Activated T-cell treated with anti-CD3 and anti-CD28 coated beads, Interleukin-2, amount 50 U/mL, for 4 hours (primary cell): ENCODE measurements at places on chromosomes 13 and 19.

DNA sequence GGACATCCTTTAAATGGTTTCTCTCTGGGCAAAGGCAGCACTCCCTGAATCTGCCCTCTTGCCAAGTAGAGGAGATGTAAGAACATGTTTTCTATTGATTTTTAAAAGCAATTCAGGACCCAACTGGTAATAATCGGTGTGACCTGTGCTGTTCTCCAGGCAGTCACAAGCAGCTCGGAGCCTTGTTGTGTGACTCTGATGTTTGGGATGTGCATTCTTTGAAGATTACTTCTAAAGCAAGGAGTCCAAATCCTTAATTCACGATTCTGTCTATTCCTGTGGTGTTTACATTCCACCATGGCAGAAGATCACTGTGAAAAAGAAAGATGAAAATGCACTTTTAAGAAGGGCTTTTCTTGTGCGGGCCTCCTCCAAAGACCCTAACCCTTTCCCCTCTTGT lies 122.3 kb upstream of the ZNF536 start:
- no peak for DNase-seq

GRCh38 chr19:11506967-11507366 lies 1.3 kb upstream of the ZNF653 start:
- DNase-seq: no peak

DNA sequence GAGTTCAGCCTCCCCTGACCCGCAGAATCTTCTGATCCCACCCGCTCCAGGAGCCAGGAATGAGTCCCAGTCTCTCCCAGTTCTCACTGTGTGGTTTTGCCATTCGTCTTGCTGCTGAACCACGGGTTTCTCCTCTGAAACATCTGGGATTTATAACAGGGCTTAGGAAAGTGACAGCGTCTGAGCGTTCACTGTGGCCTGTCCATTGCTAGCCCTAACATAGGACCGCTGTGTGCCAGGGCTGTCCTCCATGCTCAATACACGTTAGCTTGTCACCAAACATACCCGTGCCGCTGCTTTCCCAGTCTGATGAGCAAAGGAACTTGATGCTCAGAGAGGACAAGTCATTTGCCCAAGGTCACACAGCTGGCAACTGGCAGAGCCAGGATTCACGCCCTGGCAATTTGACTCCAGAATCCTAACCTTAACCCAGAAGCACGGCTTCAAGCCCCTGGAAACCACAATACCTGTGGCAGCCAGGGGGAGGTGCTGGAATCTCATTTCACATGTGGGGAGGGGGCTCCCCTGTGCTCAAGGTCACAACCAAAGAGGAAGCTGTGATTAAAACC lies 1.1 kb upstream of the APOE start:
- no peak for DNase-seq

DNA sequence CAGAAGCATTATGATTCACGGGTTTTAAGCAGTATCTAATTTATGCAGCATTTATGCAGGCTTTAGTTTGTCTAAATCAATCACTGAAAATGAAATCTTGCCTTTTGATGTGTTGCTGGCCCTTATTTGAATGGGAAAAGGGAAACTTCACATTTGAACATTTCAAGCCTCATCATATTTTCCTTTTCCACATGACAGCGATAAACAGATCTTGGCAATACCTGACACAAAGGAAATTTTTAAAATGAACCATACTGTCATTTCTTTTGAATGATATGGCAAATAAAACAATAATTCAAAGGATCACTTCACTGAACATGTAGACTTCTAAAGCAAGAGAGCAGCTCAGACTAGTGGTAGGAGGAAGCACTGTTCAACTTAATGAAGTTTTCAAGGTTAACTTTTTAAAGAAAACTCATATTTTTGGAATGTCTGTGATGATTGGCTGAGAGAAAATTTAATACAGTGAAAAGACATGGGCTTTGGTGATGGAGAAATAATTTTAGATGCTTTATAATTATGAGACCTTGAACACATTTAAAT lies 198.1 kb downstream of the OXGR1 start:
- DNase-seq: no peak

DNA sequence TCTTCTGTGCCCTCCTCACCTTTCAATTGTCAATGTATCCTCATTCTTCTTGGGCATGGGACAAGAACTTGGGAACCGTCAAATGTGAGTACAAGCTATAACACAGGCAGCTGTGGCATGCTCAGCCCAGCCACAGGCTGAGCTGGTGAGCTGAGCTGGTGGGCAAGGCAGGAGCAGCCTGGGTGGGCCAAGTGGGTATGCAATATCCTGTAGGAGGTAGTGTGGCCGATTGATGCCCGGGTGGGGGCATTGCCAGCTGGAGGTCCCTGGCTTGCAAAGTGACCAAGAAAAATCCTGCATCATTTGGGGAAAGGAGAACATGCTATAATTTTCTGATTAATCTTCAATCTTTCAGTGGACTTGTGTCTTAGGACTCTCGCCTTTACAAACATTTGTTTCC lies 507.2 kb upstream of the SLC10A2 start:
- no peak for DNase-seq

- DNase-seq: no peak
Observed at GRCh38 chr13:25168790-25169189, 3.3 kb downstream of the AMER2 start.

GRCh38 chr19:3253270-3253669 lies 28.8 kb downstream of the CELF5 start:
- DNase-seq: no peak

DNA sequence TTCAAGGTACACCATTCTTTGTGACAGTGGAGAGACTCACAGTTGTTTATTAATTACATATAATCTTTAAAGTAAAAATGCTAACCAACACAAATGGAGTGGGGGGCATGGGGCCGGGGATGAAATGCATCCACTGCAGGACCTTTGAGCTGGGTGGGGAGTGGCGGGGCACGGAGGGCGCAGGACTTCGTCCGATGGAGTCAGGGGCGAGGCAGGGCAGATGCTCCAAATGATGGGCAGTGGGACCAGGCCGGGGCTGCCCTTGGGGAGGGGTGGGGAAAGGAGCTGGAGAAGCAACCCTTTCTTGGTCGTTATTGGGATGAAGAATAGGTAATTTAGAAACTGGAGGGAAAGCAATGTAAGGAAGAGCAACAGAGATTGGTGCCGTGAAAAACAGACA lies 220.0 kb downstream of the TEX29 start:
- DNase-seq: no peak

GRCh38 chr13:40197049-40197448 lies 469.4 kb downstream of the FOXO1 start:
- no peak for DNase-seq

GRCh38 chr19:32450217-32450616 lies 44.6 kb downstream of the DPY19L3 start:
- no peak for DNase-seq

GRCh38 chr13:33119856-33120543 lies 103.8 kb downstream of the KL start:
- DNase-seq: no peak

DNA sequence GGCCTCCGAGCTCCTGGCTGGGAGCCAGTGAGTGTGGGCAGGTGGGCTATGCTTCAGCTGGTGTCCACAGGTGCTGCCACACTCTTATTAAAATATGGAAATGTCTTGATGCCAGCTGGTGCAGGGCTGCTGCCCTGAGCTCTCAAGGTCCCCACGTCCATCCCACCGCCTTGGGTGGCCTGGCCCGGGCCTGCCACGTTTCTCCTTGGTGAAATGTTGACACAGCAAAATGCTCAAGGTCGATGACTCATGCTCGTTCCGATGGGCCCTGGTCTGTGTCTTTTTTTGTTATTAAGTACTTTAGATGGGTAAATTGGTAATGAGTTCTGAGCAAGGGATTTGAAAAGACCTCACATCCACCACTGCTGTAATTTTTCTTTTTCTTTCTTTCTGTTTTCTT lies 524.7 kb downstream of the MYO16 start:
- DNase-seq: no peak

DNA sequence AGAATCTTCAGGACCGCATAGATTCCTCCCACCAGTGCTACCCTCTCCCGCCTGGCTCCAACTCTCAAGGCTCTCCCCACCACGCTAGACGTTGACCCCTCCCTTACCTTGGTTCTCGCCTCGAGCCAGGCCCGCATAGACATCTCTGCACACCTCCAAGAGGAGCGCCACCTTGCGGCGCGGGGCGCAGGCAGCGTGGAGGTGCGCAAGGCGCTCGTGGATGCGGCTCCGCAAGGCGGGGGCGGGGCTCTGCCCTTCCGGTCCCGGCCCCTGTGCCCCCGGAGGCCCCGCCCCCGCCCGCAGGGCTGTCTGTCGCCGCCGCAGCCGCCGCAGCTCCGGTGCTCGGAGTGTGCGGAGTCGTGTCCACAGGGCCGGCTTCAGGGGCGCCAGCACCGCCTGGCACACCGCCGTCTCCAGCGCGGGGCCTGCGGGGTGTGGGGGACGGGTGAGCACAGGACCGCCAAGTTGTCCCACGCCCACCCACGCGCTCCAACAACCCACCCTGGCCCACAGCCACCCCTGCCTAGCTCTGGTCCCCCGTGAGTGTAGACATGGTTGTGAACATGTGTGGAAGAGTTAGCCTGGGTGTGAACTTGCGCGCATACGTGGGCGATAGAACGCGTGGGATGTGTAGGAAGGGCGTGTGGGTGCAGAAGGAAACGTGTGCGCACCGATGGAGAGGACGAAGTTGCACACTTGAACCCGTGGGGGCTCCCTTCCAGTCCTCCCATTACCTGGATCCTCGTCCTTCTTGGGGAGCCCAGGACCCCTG lies 8.1 kb downstream of the RINL start:
- DNase-seq: peak; percentile 92

DNA sequence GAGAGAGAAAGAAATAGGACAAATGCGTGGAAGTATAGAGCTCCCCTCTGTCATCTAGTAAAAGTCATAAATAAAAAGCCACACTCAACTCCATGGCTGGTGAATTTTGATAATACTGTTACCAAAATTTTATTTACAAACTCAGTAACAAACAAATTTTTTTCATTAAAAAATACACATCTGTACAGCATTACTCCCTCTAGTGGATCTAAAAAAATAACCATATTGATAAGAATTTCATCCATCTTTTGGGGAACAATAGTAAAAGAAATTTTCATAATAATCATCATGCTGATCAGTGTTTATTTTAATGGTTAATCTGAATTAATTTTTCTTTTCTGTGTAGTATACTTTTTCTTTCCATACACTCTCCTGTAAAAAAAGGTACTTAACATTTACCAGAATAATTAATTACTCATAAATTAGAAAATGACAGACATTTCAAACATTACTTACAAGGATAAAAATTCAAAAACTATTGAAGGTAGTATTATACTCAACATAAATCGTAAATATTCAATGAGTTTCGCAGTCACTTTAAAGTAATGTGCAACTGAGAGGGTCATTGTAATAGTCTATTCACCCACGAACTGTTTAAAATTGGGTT lies 173.5 kb upstream of the LSM14A start:
- DNase-seq: no peak

DNA sequence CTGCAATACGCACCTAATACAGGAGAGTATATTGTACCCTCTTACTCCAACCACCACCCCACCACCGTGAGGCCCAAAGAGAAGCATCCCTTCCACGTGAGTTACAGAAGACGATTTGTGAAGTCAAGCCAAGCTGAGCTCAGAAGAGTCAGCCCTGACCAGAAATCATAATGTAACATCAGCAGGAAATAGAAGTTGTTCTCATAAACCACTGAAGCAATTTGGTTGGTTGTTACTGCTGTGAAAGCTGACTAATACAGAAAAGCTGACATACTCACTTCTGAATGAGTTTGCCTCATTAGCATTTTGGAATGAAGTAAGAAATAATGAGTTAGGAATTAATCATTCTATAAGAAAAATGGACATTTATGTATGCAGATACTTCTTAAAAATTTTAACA lies 749.4 kb upstream of the SLC10A2 start:
- DNase-seq: no peak

DNA sequence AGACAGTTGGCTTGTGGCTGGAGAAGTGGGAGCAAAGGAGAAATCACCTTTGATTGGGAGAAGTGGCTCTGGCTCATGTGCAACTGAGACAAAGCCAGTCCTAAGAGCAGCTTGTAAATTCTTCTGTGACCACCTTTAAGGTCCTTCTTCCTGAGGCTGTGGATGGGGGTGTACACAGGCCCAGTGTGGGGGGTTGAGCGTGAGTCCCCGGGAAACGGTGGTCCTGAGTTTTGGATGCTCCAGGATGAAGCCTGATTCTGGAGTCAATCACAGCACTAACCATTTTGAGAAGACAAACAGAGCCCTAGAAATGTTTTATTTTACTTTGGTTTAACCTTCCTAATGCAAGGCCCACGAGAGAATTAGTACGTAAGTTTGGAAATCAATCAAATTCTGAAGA lies 3.9 kb upstream of the CEBPA start:
- no peak for DNase-seq

DNA sequence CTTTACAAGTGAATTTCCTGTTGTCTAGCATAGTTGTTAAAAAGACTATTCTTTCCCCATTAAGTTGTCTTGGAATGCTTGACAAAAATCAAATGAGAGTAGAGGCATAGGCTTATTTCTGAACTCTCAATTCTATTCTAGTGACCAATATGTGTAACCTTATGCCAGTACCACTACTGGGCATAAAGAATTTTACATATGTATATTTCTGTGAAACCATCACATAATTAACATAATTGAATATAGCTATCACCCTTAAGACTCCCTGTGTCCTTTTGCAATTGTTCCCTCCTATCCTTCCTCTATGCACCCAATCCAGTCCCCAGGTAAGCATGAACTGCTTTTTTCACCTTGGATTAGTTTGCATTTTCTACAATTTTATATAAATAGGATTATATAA lies 165.0 kb downstream of the DNAJC3 start:
- DNase-seq: no peak

- DNase-seq: no peak
Observed at GRCh38 chr19:32566246-32566830, 14.7 kb upstream of the PDCD5 start.

DNA sequence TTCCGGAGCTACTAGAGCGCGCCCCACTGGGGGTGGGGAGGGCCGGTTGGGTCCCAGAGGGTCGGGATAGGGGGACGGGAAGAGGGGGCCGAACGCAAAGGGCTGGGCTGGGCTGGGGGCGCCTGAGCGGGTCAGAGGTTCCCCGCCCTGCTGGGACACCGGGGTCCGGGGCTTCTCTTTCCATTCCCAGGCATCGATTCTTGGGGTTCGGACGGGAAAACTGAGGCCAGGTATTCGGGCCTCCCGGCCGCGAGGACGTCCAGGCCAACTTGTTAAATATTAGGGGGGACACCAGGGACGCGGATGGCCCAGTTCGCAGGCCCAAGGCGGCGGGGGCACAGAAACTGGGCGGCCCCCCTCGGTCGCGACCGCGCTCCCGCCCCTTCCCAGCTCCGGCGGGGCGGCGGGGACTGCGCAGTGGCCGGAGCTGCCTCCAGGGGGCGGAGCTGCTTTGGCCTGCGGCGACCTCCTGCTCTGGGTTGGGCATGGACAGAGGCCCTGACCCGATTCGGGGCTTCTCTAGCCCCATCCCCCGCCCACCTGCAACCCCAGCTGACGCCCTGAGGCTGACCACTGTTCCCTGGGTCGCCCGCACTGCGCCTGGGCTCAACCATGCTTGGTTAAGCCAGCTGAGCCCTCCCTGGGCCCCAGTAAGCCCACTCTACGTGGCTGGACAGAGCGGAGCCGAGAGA lies 1.2 kb upstream of the KLF16 start:
- peak; percentile 58 for DNase-seq
